PC-3 (cell line): ENCODE measurements at places on chromosomes 13 and 19.

DNA sequence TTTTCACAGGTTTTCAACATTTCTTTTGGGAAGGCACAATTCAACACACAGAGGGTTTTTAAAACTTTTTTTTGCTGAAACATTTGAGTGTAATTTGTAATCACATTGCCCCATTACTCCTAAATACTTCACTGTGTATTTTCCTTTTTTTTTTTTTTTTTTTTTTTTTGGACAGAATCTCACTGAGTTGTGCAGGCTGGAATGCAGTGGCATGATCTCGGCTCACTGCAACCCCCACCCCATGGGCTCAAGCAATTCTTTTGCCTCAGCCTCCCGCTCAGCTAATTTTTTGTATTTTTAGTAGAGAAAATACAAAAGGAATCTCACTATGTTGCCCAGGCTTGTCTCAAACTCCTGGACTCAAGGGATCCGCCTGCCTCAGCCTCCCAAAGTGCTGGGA lies 14.8 kb upstream of the DNAJC15 start:
- DNase-seq, result no peak

DNA sequence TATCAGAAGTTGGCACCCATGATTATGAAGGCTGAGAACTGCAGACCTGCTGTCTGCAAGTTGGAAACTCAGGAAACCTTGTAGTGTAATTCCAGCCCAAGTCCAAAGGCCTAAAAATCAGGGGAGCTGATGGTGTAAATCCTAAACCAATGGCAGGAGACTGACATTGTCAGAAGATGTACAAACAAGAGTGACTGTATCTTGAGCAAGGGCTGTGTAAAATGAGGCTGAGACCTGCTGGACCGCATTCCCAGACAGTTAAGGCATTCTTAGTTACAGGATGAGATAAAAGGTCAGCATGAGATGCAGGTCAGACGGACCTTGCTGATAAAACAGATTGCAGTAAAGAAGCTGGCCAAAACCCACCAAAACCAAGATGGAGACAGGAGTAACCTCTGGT lies 147.7 kb downstream of the COG6 start:
- no peak for DNase-seq

DNA sequence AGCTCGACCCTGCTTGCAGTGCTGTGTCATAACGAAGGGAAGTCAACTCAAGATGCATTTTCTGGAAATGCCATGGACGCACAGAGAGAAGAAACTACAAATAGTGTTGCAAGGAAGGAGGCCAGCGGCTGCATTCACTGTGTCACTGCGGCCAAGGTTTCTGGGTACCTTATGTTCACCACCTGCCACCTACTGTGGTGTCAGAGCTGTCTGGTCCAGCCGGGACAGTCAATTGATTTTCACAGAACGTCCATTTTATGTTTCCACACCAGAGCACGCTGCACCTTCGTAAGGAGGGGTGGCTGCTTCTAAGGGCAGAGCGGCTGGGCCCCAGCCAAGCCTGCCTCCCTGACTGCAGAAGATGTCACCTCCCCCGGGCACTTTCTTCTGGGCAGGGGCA lies 17.7 kb downstream of the TSHZ3 start:
- no peak for DNase-seq

- no peak for DNase-seq
These were observed 19.6 kb downstream of the HMGB1 start for GRCh38 chr13:30446126-30446500.

GRCh38 chr19:47330466-47330869 lies 1.5 kb upstream of the C5AR2 start:
- no peak for DNase-seq

- peak; percentile 12 for DNase-seq
These were observed 22.0 kb downstream of the GPX4 start for GRCh38 chr19:1125601-1126467.

DNA sequence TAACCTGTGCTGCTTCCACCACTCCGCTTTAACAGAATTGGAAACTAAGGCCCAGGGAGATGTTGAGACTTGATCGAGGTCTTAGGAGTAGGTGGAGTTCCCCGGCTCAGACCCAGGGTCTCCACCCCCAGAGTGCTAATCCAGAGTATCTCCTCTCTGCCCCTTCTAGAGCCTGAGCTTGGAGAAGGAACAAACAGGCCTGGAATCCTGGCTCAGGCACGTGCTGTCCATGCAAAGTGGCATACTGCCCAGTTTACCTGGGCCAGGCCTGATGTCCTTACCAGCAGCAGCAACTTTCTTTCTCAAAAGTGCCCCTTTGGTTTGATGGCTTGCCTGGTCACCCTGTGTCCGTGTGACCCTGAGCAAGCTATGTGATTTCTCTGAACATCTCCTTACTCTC lies 3.7 kb downstream of the SYNGR4 start:
- no peak for DNase-seq
